ENCODE measurements at places on chromosomes 2 and 18. TPM values are rescaled to one million over a fixed set of nuclear protein-coding genes. Genes with fewer than 3 reads are reported as not detected.

DNA sequence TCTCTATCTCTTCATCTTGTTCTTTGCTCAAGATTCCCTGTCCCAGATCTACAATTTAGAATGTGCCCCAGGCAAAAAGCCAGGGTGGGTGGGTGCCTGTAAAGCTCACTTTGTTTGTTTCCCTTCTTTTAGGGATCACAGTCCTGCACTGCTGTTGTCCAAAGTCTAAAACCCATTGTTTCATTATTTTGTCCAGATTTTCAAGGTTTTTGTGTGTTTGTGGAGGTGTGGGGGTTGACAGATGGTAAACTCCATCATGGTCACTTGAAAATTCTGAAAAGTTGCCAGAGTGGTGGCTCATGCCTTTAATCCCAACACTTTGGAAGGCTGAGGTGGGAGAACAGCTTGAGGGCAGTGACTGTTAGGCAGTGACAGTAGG lies 41.5 kb downstream of the YES1 start:
- ATAC-seq, result no peak

DPYSL5 gene
- not detected for total RNA-seq

- ATAC-seq, result no peak
Measured at GRCh38 chr2:111665011-111665410, 219.0 kb downstream of the ANAPC1 start.

DNA sequence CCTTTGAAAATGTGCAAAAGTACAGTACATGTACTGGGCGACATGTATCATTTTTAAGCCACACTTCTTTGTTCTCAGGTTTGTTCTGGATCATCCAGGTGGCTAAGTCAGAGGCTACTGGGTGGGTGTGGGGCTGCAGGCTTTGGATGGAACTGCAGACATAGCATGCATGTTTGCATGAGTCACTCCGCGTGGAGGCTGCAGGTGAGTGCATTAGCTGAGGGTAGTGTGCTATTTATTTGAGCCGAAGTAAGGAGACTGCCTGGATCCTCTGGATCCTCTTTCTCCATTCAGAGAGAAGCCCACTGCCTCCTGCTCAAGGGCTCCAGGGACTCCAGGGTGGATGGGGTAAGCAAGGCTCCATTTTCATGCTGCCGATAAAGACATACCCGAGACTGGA lies 9.4 kb upstream of the NEURL3 start:
- no peak for ATAC-seq

CIB4 gene
- total RNA-seq, result not detected

PSMA8 gene
- total RNA-seq, result 0.58 TPM

BZW1 gene
- 365 TPM for total RNA-seq

DNA sequence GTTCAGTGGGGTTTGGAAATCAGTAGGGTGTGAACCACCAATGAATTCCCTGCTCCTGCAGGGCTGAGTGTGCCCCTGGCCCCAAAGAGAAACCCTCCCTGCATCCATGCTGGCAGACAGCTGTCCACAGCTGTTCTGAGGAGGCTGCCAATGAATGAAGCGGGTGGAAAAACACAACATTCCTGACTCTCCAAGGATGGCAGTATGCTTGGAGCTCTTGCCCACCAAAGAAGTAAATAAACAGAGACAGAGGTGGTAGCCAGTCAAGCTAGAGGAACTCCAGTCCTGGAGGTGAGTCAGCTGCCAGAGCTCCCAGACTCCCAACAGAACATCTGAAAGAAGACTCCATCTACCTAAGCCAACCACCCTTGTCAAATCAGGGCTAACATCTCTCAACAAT lies 6.2 kb downstream of the ZBTB7C start:
- no peak for ATAC-seq

MYOM1 gene
- total RNA-seq, result 0.52 TPM

DNA sequence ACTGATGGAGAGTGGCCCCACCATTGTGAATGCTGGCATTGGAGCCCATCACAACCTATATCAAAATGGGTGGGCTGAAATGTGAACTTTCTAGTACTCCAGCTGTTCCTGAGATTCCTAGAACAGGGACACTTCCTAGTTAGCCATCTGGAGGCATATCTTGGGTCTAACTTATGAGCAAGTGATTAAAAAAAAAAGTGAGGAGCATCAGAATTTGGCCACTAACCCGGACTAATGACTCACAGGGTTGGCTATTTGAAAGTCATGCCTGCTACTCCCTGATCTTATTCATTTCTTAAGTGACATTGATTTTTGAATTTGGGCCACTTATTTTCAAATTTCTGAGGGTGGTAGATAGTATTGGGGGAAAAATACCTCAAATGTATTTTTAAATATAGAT lies 216.6 kb downstream of the HRH4 start:
- ATAC-seq, result no peak

DNA sequence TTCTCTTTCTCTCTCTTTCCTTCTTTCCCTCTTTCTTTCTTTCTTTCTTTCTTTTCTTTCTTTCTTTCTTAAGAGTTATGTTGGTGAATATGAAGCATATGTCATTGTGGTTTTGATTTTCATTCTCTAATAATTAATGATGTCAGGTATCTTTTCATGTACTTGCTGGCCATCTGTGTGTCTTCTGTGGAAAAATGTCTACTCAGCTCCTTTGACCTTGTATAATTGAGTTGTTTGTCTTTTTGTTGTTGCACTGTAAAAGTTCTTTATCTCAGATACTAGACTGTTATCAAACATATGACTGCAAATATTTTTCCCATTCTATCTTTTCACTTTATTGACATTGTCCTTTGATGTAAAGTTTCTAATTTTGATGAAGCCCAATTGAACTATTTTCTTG lies 645.1 kb downstream of the CNTNAP5 start:
- ATAC-seq, result no peak

ANKRD23 gene
- total RNA-seq, result 11.7 TPM

- no peak for ATAC-seq
Measured at GRCh38 chr2:162369551-162369950, 25.6 kb downstream of the GCA start.

GRCh38 chr2:181642086-181642485 lies 14.8 kb downstream of the CERKL start:
- ATAC-seq, result no peak

DNA sequence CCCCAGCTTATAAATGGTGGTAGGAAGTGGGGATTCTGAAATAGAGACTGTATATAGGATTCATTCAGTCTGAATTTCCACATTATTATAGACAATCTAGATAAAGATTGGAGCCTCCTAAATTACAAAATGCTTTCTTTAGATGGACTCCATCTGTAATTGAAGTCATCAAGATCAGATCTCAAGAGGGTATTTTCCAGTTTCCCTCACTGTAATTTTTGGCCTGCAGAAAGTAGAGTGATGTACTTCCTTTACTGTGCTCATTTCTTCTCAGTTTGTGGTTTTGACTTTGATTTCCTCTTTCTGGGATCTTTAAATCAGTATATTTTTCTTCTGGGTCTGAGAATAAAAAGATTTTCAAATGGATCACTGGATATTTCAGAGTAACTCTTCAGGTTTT lies 7.2 kb downstream of the BABAM2 start:
- no peak for ATAC-seq

DYNC2LI1 gene
- 8.1 TPM for total RNA-seq
